ENCODE measurements at places on chromosomes 16 and 17. TPM values are rescaled to one million over a fixed set of nuclear protein-coding genes. Genes with fewer than 3 reads are reported as not detected.

ITGAD gene
- not detected for total RNA-seq

KRT27 gene
- total RNA-seq = not detected

WNK4 gene
- total RNA-seq = not detected

MPP3 gene
- 4.9 TPM for total RNA-seq

HOXB6 gene
- total RNA-seq = 0.93 TPM

CCT6B gene
- total RNA-seq = 0.84 TPM

KRT12 gene
- not detected for total RNA-seq

TBC1D26 gene
- total RNA-seq = not detected

CD300LG gene
- not detected for total RNA-seq

TBC1D3E gene
- not detected for total RNA-seq

TBX6 gene
- total RNA-seq = 3.3 TPM

FBXL16 gene
- total RNA-seq = 1.8 TPM

KCNJ18 gene
- total RNA-seq = not detected

Data from airway epithelial cell (primary cell).